ENCODE measurements at places on chromosomes 2 and 18. TPM values are rescaled to one million over a fixed set of nuclear protein-coding genes. Genes with fewer than 3 reads are reported as not detected.

Gene MRO
- total RNA-seq: 6.3 TPM

Gene ZAP70
- 5.3 TPM for total RNA-seq

Gene MAPK4
- 4.0 TPM for total RNA-seq

Gene FHL2
- total RNA-seq: 77.6 TPM

DNA sequence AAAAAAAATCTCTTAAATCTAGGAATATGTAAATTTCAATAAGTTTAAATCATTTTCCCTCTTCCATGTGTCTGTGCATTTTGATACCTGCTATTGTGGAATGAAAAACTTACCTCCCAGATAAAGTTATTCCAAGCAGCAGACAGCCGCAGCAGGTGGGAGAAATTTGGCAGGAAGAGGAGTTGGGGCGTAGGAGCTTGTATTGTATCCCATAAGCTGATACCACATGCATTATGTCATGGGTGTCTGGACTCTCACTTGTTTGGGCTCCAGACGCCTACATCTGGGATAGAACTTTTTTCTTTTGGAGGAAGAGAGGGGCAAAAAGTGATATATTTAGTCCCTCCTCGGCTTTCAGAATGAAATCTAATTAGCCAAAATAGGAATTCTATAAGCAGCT lies 59.3 kb upstream of the TCF4 start:
- no peak for DNase-seq

DNA sequence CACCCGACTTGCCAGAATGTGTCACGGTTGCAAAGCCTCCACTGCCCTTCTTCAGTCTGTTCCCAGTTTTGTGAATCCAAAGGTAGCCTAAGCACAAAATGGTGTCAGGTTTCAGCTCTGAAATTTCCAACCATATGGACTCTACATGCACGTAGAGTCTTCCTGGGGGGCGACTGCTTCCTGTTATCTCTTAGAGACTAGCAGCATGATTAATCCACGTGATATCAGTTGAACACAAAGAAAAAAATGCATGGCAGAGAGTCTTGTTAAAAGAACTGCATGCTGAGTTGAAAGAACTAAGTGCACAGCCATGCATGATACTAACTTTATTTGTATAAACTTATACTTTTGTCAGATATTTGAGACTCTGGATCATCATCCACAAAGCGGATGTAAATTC lies 404.4 kb downstream of the SOCS6 start:
- DNase-seq: no peak

DNA sequence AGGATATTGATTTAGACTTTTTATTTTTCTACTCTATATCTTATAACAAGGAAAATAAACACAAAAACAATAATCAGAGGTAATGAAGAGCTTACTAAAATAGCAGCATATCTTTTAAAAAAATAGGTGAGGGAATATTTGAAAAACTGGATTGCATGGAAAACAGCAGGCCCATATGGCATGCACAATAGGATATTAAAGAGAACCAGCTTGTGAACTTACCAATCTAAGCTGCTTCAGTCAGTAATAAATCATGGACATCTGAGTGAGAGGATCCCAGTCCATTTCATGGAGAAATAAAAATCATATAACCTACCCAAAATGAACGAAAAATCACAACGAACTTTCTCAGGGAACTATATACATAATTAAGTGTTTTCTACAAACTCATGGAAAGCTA lies 634.6 kb downstream of the ADCYAP1 start:
- DNase-seq: no peak

- no peak for DNase-seq
These were observed 16.6 kb upstream of the SPOPL start for GRCh38 chr2:138485019-138485418.

GRCh38 chr2:30248791-30249190 lies 17.5 kb downstream of the LBH start:
- no peak for DNase-seq

DNA sequence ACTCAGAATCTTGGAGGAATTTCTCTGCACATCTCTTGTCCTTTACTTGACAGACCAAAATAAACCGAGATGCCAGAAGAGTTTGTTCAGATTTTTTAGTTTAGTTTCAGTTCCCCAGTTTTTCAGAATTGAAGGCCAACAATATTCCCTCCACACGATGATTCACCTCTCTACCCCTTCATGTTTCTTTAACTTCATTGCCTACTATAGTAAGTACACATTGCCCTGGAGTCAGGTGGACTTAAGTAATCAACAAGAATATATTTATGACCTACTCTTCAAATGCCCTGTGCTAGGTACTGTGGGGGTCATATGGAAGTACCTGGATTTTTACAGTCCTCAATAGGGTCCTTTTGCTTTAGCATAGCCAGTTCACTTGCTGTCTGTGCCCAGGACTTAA lies 79.6 kb upstream of the CTLA4 start:
- DNase-seq: no peak

GRCh38 chr2:212958757-212959295 lies 192.6 kb downstream of the IKZF2 start:
- no peak for DNase-seq

GRCh38 chr2:181686576-181687185 lies 6.4 kb upstream of the NEUROD1 start:
- no peak for DNase-seq

- DNase-seq: no peak
These were observed 328.7 kb downstream of the SMAD2 start for GRCh38 chr18:47601581-47602272.

- DNase-seq: no peak
These were observed 15.3 kb upstream of the UGT1A9 start for GRCh38 chr2:233656443-233656842.

Data from thoracic aorta (tissue), 2 donors.